ENCODE measurements at places on chromosomes 1 and 21.

GRCh38 chr1:210951279-210951678 lies 182.7 kb downstream of the KCNH1 start:
- DNase-seq, result no peak

DNA sequence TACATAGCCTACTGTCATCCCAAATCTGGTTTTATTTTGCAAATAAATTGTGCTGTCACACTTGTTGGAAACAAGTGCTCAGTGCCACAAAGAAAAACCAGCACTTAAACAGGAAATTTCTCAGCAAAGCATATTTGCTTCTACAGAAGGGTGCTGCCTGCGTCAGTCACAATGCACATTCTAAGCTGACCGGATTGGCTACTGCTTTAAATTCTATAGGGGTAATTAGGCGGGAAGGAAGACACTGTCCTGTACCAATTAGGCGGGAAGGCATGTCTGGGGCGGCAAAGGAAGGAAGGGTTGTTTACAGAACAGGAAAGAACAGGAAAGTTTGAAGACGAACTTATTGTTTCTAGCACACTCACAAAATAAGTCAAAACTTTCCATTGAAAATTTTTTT lies 2.8 kb downstream of the IFI16 start:
- peak; percentile 62 for DNase-seq

- no peak for DNase-seq
Measured at GRCh38 chr1:64166629-64167028, 36.8 kb upstream of the UBE2U start.

- DNase-seq, result no peak
Measured at GRCh38 chr1:52792036-52792435, 50.5 kb upstream of the ZYG11A start.

DNA sequence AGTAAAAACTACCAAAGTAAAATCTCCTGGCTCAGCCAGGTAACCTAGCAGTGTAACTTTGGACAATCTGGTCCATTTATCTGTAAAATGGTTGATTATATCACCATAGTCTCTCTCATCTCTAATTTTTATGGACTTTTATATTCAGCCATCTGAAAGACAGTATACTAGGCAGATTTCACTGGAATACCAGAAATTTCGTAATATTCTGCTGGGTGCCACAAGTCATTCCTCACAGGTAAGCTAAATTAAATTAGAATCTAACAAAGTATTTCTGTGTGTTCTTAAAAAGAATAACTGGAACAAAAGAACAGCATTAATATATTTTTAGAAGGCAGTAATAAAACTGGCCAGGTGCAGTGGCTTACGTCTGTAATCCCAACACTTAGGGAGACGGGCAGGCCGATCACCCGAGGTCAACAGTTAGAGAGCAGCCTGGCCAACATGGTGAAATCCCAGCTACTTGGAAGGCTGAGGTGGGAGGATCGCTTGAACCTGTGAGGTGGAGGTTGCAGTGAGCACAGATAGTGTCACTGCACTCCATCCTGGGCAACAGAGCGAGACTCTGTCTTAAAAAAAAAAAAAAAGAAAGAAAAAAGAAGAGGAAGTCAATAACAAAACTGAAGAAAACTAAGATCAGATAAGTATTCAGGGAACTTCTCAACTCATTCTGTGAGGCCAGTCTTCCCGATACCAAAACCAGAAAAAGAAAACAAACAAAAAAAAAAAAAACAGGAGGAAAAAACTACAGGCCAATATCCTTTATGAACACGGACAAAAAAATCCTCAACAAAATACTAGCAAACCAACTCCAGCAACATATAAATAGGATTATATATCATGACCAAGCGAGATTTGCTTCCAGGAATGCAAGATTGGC lies 35.9 kb downstream of the PIK3R3 start:
- no peak for DNase-seq

DNA sequence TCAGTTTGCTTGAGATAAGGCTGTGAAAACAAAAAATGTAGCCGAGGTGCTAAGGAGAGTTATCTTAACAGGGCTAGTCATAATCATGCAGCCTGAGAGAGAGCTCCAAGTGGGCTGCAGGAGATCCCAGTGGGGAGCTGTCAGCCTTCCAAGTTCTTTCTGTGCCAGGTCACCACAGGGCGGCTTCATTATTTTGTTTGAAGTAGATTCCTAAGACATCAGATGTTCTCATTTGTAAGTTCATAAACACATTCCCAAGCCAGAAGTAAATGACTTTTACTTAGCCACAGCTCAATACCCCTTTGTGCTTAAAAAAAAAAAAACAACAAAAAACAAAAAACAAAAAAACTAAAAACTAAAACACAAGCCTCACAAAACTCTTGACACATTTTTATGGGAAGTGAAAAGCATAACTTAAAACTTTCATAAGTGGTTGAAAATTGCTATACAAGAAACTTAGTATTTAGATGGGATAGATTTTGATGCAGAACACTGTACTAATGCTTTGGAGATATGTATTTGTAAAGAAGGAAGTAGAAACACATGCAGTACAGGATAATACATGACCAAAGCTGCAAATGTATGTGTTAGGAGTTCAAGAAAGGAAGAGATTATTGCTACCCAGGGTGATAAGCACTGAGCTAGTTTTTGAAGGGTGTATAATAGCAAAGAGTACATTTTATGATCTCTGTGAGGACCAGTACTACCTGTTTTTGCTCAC lies 8.6 kb downstream of the CDC14A start:
- DNase-seq, result no peak

- DNase-seq, result no peak
Measured at GRCh38 chr1:55213151-55213884, 1.8 kb downstream of the USP24 start.

- DNase-seq, result peak; percentile 74
Measured at GRCh38 chr1:11337580-11338073, 64.6 kb downstream of the UBIAD1 start.

DNA sequence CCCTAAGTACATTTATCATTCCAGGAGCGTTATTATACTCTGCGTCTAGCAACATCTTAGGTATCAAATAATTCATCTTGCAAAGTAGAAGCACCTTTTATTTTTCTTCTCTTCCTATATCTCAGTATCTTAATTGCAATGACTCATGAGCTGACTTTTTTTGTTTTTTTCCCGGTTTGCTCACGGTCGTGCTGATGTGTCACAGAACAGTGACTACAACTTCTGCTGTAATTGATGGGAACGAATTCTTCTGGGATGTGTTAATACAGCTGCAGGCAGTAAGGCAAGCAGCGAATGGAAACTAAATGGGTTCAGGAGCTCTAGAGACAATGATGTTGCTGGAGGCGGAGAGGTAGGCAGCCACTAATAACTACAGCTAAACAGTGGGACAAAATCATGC lies 89.8 kb upstream of the TMPRSS15 start:
- no peak for DNase-seq

- DNase-seq, result no peak
Measured at GRCh38 chr1:219945795-219946194, 17.4 kb upstream of the SLC30A10 start.

GRCh38 chr1:69737527-69738185 lies 169.9 kb downstream of the LRRC7 start:
- DNase-seq, result no peak

- DNase-seq, result no peak
Measured at GRCh38 chr1:65230731-65231481, 78.4 kb upstream of the DNAJC6 start.

DNA sequence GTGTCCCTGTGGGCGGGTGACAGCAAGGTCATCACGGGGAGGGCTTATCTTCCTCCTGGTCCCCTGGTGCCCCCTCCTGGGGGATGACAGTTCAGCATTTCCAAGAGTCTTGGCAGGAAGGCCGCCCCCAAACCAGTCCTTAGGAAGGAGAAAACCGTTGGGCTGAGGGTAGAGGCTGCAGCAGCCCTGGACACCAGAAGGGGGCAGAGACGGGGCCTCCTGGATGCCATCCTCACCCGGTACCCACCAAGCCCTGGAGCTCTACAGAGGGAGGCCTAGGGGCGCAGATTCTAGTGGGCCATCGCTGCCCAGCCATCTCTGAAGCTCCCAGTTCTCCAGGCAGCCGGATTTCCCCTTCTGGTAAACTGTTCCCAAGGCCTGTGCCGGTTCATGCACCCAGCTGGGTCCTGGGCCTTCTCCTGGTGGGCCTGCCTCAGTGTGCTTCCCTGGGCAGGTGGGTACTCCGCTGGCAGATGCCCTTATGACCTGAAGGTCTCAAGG lies 14.8 kb upstream of the ZNF669 start:
- DNase-seq, result peak; percentile 37

- DNase-seq, result no peak
Measured at GRCh38 chr1:221093903-221094791, 214.9 kb downstream of the HLX start.

DNA sequence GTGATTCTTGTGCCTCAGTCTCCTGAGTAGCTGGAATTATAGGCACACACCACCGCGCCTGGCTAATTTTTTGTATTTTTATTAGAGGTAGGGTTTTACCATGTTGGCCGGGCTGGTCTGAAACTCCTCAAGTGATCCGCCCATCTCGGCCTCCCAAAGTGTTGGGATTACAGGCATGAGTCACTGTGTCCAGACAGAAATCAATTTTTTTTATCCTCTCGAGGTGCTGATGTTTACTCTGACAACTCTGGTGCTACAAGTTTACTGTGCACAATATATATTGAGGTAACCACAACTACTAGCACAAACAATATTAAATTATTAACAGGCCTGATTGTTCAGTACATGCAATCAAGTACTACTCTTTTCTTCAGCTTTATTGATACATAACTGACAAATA lies 39.7 kb downstream of the F13B start:
- DNase-seq, result no peak

- no peak for DNase-seq
Measured at GRCh38 chr1:50421768-50422674, 1.2 kb downstream of the DMRTA2 start.

GRCh38 chr1:182709225-182709764 lies 24.9 kb upstream of the RGS8 start:
- DNase-seq, result no peak

- peak; percentile 14 for DNase-seq
Measured at GRCh38 chr1:30684881-30685795, 38.2 kb downstream of the MATN1 start.

DNA sequence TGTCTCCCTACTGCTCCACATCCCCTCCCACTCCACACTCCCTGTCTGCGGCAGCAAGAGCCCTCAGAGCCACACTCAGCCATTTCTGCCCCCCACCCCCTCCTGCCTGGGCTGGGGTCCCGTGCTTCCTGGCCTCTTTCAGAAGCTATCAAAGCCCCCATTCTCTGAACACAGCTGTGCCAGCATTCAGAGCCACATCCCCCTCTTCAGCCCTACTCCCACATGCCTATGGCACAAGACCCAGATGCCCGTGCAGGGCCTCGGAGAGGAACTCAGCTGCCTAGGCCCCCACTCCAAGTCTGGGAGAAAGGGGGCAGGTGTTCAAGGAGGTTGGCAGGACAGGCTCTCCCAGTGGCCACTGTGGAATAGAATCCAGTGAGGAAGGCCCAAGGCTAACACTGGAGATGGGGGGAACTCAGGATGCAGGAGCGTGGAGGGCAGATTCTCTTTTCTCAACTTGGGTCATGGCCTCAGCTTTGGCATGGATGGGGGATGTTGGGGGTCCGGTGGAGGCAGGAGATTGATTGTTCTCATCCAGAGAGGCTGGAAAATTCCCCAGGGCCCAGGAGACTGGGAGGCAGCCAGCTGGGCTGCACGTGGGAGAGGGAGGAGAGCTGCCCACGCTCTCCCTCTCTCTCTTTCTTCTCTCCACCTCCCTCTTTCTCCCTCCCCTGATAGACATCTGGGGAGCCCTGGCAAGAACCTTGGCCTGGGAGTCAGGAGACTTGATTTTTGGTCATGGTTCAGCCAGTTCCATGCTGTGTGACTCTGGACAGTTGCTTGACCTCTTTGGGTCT lies 3.5 kb upstream of the BCAN start:
- DNase-seq, result no peak

GRCh38 chr1:237444120-237444790 lies 402.3 kb downstream of the RYR2 start:
- DNase-seq, result no peak

- no peak for DNase-seq
Measured at GRCh38 chr1:153646672-153647345, 11.7 kb upstream of the SNAPIN start.

DNA sequence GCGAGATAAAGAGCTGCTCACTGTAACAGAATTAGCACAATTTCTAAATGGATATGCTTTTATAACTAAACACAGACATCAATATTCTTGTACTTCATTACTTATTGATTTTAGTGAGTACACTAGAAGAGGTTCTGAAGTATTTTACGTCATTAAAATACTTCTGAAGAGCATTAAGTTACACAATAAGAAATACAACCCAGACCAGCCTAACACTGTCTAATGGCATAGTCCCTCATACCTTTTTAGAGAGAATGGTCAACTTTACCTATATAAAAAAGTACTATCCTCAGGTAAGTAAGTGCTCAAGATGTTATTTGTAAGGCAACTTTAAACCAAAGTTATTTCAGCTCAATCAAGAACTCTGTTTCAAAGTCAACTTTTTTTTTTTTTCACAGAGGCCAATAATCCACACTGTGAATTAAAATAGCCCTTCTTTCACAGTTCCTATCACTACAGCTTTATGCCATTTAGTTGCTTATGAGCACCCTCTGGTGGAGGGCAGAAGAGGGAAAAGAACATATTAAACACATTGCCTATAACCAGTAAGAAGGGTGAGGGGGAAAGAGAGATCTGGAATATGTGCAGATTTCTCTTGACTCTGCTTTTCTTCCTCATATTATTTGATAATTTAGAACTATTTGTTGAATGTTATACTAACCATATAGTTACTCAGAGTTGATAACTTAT lies 182.1 kb upstream of the DMRTA2 start:
- DNase-seq, result no peak

GRCh38 chr1:230916587-230917283 lies 48.4 kb upstream of the C1orf198 start:
- no peak for DNase-seq

- no peak for DNase-seq
Measured at GRCh38 chr1:153094426-153094825, at the start of gene SPRR2E. SPRR2E (minus strand) TSS chr1:153094526; CDS start chr1:153093751, 775 bp downstream.

- no peak for DNase-seq
Measured at GRCh38 chr1:17550729-17551584, 11.5 kb downstream of the ARHGEF10L start.

GRCh38 chr21:38984982-38985567 lies 179.3 kb downstream of the ETS2 start:
- DNase-seq, result no peak

DNA sequence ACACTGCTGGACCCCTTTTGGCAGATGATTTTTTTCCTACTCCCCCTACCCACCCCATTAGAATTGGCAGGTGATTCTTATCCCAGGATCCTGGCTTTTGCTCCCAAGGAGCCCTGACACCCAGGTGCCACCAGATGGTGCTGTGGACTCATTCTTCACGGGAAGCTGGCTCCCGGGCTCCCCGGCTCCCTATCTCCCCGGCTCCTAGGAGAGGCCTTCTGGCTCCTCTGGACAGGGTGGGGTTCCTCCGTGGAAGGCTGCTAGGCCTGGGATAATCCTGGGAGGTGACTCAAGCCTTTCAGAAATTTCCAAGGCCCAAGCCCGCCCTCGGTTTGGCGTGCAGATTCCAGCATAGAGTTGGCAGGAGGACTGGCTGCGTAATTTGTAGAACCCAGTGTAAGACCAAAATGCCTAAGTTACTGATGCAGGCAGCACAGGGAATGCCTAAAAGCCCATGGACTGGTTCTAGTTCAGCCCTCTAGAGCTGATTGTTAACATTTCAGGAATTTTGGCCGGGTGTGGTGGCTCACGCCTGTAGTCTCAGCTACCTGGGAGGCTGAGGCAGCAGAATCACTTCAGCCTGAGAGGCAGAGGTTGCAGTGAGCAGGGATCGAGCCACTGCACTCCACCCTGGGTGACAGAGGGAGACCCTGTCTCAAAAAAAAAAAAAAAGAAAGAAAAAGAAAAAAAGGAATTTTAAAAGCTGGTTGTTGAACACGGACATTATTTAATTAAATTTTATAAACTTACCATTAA lies 6.8 kb upstream of the BSDC1 start:
- DNase-seq, result peak; percentile 65

All from activated CD4-positive, alpha-beta T cell treated with anti-CD3 and anti-CD28 coated beads, Interleukin-2, amount 50 U/mL, for 48 hours (primary cell).